ENCODE measurements at places on chromosomes 7 and 10.
A peak's percentile ranks its signal among the peaks of the same experiment; 100 is the strongest.

GRCh38 chr7:25835197-25835596 lies 316.8 kb upstream of the NFE2L3 start:
- DNase-seq, result no peak

- DNase-seq, result no peak
Observed at GRCh38 chr7:97224316-97224715, 106.8 kb downstream of the SDHAF3 start.

DNA sequence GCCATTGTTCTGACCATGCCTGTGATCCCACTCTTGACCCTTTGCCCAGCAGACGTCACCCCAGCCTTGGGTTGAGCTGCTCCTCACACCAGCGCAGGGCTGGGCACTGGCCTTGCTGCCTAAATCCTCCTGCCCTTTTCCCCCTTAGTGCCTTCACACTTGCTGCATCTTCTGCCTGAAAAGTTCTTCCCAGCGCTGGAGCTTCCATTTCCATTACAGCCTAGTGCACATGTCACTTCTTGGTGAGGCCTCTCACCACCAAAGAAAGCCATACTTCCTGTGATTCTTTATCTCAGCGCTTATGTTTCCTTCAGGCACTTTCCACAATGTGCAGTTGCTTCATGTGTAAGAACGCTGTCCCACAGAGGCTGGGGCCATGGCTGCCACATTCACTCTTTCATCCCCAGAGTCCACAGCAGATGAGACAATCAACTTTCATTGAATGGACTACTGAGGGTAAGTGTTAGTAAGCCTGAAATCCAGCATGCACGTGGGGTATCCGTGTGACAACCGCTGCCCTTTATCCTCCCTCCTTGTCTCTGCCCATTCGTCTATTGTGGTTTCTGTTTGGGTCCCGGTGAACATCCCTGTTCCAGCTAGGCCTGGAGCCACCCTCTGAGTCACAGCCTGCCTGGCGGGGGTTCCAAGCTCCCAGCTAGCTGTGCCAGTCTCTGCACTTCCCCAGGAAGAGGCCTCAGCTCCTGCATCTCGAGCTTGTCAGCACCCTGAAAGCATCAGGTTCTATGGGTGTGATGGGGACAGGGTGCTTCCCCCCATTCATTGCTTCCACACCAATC lies 37.3 kb downstream of the ADRA2A start:
- no peak for DNase-seq

GRCh38 chr7:128041203-128041602 lies 10.0 kb upstream of the LRRC4 start:
- no peak for DNase-seq

GRCh38 chr7:70406186-70406949 lies 725.6 kb upstream of the GALNT17 start:
- DNase-seq, result no peak

GRCh38 chr7:36468370-36469101 lies 78.9 kb downstream of the ANLN start:
- no peak for DNase-seq

DNA sequence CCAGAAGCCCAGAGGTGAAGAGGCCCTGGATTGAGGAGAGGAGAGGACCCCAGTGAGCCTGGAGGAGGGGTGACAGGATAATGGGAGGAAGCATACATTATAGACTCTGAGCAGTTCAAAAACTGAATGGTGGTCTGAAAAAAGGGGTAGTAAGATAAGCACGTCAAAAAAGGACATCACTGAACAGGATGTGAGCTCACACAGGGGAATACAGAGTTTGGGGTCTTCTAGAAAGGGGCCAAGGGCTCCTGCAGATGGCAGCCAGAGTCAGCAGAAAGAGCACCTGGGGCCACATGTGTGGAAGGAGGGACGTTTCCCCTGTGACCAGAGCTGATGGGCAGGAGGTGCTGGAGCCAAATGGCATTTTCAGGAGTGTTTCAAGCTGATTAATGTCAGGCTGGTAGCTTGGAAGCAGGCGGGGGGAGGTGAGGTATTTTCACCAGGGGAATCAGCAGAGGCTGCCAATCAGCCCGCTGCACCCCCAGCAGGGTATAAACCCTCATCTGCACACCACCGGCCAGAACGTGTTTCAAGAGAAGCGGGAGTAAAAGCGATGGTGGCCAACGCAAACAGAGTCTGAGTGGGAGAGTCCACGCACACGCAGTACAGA lies 85.8 kb downstream of the TNS3 start:
- no peak for DNase-seq

- DNase-seq, result no peak
Observed at GRCh38 chr7:89618274-89618673, 536.0 kb upstream of the STEAP1 start.

DNA sequence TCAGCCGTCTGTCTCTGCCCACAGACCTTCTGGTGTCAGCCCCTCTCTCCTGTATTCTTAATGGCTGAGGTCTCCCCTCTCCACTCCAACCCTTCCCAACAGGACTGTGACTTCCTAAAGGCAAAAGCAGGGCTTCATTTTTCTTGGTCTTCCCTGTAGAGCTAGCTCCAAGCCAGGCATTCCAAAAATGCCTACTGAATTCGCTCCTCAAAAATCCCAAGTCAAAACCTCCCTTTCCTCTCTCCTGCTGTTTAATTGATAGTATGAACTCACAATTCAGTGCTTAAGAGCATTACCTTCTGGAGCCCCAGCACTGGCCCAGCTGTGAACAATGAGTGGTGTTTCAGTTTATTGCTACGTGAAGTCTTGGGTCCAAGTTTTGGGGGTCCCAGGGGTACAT lies 628.4 kb downstream of the PARD3 start:
- DNase-seq, result no peak

- no peak for DNase-seq
Observed at GRCh38 chr10:48900371-48900801, 39.3 kb downstream of the LRRC18 start.

DNA sequence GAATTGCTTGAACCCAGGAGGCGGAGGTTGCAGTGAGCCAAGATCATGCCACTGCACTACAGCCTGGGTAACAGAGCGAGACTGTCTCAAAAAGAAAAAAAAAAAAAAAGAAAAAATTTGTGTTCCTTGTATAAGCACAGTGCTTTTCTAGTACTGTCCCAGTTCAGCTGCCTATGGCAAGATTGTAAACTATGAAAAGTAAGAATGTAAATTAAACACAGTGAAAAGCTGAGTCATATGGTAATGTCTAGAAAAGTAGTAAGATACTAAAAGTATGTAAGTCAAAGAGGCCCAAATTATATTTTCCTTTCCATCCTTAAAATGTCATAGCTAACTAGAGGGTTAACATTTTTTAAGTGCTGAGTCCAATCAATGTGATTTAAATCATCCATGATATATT lies 42.8 kb downstream of the RBM20 start:
- no peak for DNase-seq

GRCh38 chr7:82319674-82320118 lies 123.9 kb downstream of the CACNA2D1 start:
- DNase-seq, result peak; percentile 86

GRCh38 chr7:26141077-26141476 lies 10.9 kb upstream of the NFE2L3 start:
- no peak for DNase-seq

DNA sequence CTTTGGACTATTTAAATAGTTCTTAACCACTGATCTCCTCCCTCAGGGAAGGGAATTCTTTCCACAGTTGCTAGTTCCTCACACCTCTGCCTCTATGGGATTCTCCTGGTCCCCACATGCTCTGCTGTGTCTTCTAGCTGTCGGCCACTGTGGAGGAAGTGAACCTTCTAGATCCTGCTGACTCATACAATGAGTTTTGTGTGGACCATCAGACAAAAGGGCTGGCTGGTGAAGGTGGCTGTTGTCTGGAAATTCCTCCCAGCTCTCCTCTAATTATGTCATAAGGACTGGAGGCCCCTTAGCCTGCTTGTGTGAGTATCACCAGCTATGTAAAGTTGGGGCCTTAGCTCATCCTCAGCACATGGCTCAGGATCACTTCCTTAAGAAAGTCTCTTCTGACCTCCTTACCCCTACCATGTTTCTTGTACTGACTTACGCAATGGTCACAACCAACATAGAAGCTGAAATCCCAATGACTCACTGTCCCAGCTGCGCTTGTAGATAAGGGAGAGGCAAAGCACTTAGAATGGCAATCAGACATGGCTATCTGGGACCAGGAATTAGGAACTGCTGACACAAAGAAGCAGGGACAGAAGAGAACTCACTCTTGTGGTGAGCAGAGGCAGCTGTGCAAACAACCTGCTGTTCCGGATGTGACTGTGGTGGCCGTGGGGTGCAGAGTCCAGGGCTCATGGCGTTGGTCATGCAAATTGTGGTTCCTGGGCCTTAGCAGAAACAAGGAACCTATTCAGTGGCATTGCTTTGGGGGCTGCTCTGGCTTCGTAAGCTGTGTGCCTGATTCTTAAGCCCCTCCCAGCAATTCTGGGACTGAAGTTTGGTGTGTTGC lies 2.5 kb upstream of the MACC1 start:
- peak; percentile 83 for DNase-seq

- DNase-seq, result no peak
Observed at GRCh38 chr7:94182721-94183120, 178.6 kb upstream of the BET1 start.

DNA sequence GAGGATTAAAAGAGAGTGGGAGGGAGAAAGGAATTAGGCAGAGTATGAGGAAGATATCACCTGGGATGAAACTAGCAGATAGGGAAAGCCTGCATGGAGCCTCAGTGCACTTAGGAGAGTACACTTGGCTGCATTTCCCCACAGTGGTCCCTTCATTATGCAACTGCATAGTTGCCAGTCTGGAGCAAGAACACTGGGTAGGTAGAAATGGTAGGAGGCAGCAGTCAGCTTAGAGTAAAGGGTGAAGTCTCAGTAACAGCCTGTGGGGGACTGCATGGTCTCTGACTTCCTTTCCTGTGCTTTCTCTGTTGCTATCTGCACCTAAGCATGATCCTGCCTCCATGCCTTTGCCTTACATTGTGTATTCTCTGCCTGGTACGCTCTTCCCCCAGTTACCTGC lies 14.0 kb upstream of the PCGF5 start:
- no peak for DNase-seq

GRCh38 chr10:47248386-47249090 lies 51.5 kb upstream of the GDF10 start:
- no peak for DNase-seq

DNA sequence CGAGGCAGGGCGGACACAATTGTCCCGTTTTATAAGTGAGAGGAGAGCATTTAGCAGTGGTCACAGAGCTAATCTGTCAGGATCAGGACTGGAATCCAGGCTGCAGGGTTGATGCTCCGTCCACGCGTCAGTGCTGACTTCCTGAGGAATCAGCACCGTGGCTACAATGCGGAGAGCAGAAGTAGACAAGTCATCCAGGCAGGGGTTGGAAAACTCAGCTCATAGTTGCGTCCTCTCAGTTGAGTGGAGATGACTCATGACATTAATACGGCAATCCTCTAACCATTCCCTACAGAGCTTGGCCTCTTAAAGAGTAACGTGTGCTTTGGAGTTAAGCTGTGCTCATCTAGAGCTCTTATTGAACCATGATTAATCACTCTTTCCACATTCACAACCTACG lies 17.1 kb upstream of the HTR5A start:
- DNase-seq, result no peak

GRCh38 chr7:34726221-34726620 lies 68.2 kb downstream of the NPSR1 start:
- DNase-seq, result no peak

DNA sequence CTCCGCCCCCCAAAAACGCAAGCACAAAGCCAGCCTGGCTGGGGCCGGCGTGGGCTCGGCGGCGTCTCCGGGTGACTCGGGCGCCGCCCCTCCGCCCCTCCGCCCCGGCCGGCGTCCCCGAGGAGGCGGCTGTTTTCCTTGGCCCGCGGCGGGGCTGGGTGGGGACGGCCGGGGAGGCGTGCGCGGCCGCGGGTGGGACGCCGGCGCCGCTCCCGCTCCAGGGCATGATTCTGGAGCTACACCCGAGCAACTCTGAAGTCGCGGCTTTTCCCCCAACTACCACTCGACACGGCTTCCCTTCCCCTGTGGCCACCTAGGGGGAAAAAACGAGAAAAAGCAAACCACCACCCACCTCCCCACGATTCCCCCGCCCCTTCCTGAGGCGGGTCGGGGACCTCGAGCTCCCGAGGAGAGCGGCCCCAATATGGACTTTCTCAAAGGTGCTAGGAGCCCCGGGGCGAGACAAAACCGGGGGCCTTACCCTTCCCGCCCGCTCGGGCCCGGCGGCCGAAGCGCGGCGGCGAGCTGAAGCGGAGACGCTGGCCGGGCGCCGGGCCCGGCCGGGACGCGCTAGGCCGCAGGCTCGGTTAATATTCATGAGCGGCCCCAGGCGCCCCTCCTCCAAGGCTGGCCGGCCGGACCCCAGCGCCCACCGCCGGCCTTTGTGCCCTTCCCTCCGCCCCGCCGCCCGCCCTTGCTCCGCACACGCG lies 856 bp downstream of the ARHGAP21 start:
- peak; percentile 80 for DNase-seq

DNA sequence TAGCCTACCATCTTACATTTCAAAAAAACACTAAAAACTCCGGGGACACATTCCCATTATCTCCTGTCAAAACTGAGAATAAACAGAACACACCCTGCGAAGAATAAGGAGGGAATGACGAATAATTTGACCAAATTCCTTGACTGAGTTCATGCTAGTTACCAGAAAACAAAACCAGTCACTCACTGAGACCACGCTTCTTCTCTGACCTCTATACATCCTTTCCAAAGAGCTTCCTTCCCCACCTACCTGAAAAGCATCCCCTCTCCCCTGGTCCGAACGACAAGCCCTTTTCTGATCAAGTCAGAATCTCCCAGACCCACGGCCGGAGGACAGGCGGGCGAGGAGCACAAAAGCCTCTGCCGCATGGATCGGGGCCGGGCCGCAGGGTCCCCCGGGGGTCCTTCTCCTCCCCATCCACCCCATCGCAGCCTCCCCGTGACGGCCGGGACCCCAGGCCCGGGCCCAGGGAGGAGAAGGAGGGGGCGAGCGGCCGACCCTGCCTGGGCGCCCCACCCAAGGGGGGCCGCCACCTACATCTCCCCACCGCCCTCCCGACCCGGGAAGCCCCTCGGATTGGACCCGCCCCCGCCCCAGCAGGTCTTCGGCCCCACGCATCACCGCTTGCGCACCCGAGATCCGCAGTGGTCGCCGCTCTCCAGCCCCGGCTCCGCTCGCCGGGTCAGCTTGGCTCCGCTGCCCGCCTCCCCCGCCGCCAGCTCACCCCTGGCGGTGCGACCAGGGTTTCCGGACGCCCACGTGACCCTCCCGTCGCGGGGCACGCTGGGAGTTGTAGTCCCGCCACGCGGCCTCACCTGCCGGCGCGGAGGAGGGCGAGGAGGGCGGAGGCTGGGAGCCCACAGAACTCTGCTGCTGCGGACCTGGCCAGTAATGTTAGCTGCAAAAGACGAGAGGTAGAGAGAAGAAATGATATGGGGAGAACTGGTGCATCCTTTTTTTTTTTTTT lies at the start of gene SLC37A3:
Gene SLC37A3, minus strand, starts transcription at position 747 of the 967 bp plus-strand sequence. CDS start 16,004 bp downstream, outside the sequence.
- peak; percentile 89 for DNase-seq

- DNase-seq, result no peak
Observed at GRCh38 chr10:114607358-114607998, 50.6 kb downstream of the ABLIM1 start.

- DNase-seq, result no peak
Observed at GRCh38 chr7:151053096-151053495, 4.6 kb downstream of the CDK5 start.

GRCh38 chr7:141737118-141737835 lies 881 bp upstream of the SSBP1 start:
- no peak for DNase-seq

- no peak for DNase-seq
Observed at GRCh38 chr7:132270517-132270916, 305.8 kb downstream of the PLXNA4 start.

GRCh38 chr10:123889821-123890220 lies 1.8 kb downstream of the CPXM2 start:
- DNase-seq, result no peak

Measured in heart left ventricle (tissue), 16 donors.